Effector memory CD8-positive, alpha-beta T cell (primary cell): ENCODE measurements at places on chromosomes 5 and 9.

GRCh38 chr5:3661755-3662296 lies 66.2 kb downstream of the IRX1 start:
- H3K27me3 ChIP-seq: no peaks in the 10 kb centered on the region
- no peak overlapping the region for H3K4me3 ChIP-seq
- no peak overlapping the region for H3K27ac ChIP-seq
- DNase-seq: no peak

- DNase-seq: no peak
- no peaks in the 10 kb centered on the region for H3K36me3 ChIP-seq
- no peak overlapping the region for H3K27ac ChIP-seq
- H3K27me3 ChIP-seq: no peaks in the 10 kb centered on the region
These were observed 510.9 kb upstream of the ZNF608 start for GRCh38 chr5:125257057-125257972.

DNA sequence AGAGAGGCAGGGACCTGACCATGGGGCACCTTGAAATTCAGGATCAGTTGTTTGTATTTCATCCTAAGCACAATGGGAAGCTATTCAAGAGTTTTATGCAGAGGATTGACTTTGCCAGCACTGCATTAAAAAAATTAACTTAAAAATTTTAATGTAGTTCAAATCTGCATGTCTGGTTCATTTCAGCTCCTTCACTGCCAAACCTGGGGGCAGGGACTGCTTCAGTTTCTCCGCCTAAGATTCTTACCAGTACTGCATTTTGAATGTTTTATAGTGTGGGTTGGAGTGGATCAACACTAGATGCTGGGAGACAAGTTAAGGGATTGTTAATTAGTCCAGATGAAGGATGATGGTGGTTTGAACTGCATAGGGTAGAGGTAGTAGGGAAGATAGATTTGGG lies 15.7 kb upstream of the MSMP start:
- no peak overlapping the region for H3K27ac ChIP-seq
- H3K27me3 ChIP-seq: no peaks in the 10 kb centered on the region
- no peak for DNase-seq
- H3K4me3 ChIP-seq: no peak overlapping the region

DNA sequence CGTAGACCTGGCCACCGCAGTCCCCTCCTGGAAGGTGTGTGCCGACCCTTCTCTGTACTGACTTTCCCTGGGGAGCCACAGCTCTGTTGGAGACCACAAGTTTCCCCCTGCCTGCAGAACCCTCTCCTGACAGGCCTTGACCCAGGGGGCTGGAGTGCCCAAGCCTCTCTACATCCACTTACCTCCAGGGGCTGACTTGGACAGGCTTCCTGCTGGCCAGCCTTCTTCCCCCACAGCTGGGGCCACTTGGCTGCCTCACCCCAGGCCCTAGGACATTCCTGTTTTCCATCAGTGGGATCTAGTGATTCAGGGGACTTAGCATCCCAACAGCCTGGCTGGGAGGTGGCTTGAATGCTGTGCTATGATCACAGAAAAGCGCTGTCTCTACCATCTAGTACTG lies 23.6 kb downstream of the COL15A1 start:
- H3K4me1 ChIP-seq: no peaks in the 10 kb centered on the region
- no peak overlapping the region for H3K4me3 ChIP-seq
- no peak overlapping the region for H3K27ac ChIP-seq
- H3K36me3 ChIP-seq: no peaks in the 10 kb centered on the region
- H3K27me3 ChIP-seq: peaks cover 16% of the 10 kb centered on the region

DNA sequence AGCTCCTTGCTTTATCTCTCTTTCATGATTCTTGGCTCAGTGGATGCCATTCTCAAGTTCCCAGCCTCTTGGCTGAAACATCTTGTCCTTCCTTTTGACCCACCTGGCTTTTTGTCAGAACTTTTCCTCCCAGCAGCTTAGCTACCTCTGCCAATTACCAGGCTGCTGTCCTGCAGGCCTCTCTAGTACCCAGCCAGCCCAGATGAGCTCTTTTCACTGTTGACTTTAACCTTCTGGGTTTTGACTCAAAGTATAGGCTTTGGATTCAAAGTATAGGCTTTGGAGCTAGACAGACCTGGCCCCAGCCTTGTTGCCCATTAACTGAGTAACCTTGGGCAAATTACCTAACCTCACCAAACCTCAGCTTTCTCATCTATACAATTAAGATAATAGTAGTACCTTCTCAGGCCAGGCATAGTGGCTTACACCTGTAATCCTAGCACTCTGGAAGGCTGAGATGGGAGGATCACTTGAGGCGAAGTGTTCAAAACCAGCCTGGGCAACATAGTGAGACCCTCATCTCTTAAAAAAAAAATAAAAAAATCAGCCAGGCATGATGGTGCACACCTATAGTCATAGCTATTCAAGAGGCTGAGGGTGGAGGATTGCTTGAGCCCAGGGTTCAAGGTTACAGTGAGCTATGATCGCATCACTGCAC lies 6.6 kb upstream of the TMEFF1 start:
- peaks cover 11% of the 10 kb centered on the region for H3K27me3 ChIP-seq
- no peak overlapping the region for H3K27ac ChIP-seq
- no peak overlapping the region for H3K4me3 ChIP-seq
- DNase-seq: no peak

- H3K4me3 ChIP-seq: peak overlapping the region; percentile 52
- peaks cover 73% of the 10 kb centered on the region for H3K4me1 ChIP-seq
- H3K36me3 ChIP-seq: peaks cover 46% of the 10 kb centered on the region
- H3K27me3 ChIP-seq: no peaks in the 10 kb centered on the region
These were observed 3.1 kb downstream of the KIF2A start for GRCh38 chr5:62309107-62309506.

- no peak for DNase-seq
- H3K27ac ChIP-seq: no peak overlapping the region
- H3K27me3 ChIP-seq: peaks cover 81% of the 10 kb centered on the region
These were observed 30.4 kb upstream of the DENND1A start for GRCh38 chr9:123960366-123960765.

GRCh38 chr9:89967527-89967926 lies 362.7 kb downstream of the GADD45G start:
- H3K4me3 ChIP-seq: no peak overlapping the region
- DNase-seq: no peak
- no peak overlapping the region for H3K27ac ChIP-seq
- H3K4me1 ChIP-seq: no peaks in the 10 kb centered on the region

DNA sequence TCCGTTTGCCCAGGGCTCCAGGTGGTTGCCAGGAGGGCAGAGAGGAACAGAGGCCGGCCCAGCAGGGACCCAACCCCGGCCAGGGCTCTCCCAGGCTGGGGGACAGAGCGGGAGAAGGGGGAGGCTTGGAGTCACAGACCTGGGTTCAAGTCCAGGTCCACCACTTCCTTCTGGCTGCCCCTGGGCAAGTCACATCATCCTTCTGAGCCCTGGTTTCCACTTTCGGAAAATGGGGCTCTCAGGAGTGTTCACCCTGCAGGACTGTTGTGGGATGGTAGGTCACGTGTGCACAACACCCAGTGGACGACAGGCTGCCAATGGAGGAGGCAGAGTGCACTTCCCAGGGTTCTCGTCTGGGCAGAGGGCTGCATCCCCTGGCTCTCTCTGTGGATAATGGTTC lies 245.4 kb downstream of the PBX3 start:
- no peaks in the 10 kb centered on the region for H3K36me3 ChIP-seq
- peaks cover 6% of the 10 kb centered on the region for H3K27me3 ChIP-seq
- no peak for DNase-seq
- no peak overlapping the region for H3K4me3 ChIP-seq
- no peak overlapping the region for H3K27ac ChIP-seq

DNA sequence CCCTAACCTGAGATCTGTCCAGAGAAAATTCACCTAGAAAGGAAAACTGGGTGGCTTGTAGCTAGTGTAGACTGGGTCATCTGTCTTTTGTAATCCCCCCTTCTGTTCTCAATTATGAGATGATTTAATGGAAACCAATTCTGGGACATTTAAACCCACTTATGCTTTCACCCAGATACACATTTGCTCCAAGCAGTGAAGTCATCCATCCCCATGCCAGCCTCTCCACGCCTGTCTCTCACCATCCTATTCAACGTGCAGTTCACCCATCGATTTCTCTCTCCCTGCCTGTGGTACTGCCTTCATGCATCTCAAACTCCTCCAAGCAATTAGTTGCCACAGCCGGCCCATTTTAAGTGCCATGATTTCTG lies 1.8 kb downstream of the PHF19 start:
- peaks cover 37% of the 10 kb centered on the region for H3K4me1 ChIP-seq
- H3K4me3 ChIP-seq: no peak overlapping the region
- H3K27me3 ChIP-seq: no peaks in the 10 kb centered on the region
- DNase-seq: no peak
- peak overlapping the region; percentile 93 for H3K27ac ChIP-seq
- H3K36me3 ChIP-seq: peaks cover 32% of the 10 kb centered on the region

DNA sequence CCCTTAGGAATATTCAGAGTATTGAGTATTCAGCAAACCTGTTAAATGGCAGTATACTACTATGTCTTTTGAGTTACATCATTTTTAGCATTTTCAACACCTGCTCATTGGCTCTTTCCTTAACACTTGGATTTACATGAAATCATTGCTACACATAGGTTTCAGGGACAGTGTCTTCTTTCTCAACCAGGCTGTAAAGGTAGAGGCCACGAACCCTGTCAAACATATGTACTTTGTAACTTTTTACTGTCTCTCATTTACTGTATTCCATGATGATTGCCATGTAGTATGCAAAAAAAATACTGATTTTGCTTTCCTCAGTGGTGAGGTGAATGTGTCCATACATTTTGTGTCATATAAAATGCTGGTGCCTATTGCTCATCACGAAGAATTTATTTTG lies 264.4 kb downstream of the SLCO4C1 start:
- H3K27me3 ChIP-seq: no peaks in the 10 kb centered on the region
- H3K36me3 ChIP-seq: no peaks in the 10 kb centered on the region
- DNase-seq: no peak
- H3K27ac ChIP-seq: no peak overlapping the region
- no peak overlapping the region for H3K4me3 ChIP-seq

GRCh38 chr5:87120518-87121303 lies 147.0 kb upstream of the RASA1 start:
- DNase-seq: no peak
- peak overlapping the region; percentile 88 for H3K27ac ChIP-seq
- H3K4me3 ChIP-seq: peak overlapping the region; percentile 22
- H3K36me3 ChIP-seq: no peaks in the 10 kb centered on the region

DNA sequence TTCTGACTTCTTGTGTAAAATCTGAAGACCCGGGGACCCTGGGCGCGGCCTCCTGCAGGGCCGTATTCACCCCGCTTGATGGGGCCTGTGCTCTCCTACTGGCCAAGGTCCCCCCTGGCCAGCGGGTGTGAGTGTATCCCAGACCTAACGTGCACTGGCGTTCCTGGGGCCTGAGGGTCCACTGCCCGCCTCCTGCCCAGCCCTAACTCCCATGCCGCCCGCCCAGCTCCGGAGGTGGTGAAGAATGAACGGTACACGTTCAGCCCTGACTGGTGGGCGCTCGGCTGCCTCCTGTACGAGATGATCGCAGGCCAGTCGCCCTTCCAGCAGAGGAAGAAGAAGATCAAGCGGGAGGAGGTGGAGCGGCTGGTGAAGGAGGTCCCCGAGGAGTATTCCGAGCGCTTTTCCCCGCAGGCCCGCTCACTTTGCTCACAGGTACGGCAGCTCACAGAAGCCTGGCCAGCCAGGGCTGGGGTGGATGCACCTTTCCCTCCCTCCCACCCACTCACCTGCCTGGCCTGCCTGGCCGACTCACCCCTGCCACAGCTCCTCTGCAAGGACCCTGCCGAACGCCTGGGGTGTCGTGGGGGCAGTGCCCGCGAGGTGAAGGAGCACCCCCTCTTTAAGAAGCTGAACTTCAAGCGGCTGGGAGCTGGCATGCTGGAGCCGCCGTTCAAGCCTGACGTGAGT lies 9.5 kb downstream of the GRK6 start:
- H3K4me3 ChIP-seq: peak overlapping the region; percentile 22
- H3K36me3 ChIP-seq: peaks cover 95% of the 10 kb centered on the region
- no peak for DNase-seq
- no peaks in the 10 kb centered on the region for H3K27me3 ChIP-seq
- H3K4me1 ChIP-seq: peaks cover 44% of the 10 kb centered on the region

- no peak overlapping the region for H3K27ac ChIP-seq
- no peak overlapping the region for H3K4me3 ChIP-seq
- H3K36me3 ChIP-seq: no peaks in the 10 kb centered on the region
- no peak for DNase-seq
These were observed 374.2 kb upstream of the TYRP1 start for GRCh38 chr9:12318732-12319685.

DNA sequence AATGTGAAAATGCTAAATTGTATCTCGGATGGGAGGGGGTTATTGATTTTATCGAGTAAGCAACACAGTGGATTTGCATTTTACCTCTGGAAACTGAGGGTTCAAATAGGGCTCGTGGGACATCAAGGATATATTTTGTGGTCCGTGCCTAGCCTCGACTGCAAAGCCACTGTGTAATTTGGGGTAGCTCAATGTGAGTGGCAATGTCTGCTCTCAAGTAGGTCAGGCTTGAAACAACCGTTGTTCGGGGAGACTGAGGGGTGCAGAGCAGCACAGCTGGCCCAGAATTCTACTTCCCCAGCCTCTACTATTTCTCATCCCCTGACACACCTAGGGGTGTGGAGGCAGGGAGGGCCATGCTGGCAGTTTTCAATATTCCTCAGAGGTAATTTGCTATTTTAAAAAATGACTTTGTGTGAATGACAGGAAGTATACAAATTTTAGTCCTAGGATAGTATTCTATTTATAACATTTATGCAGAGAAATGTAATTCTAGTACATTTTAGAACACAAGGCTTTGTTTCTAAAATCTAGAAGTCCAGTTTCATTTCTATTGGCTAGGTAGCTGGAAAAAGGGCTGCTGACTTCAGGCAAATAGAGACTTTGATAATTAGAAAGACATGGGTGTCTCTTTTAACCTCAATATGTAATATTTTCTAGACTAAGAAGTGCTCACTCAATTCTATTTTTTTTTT lies 1.4 kb upstream of the DAB2 start:
- H3K27me3 ChIP-seq: peaks cover 23% of the 10 kb centered on the region
- no peak overlapping the region for H3K4me3 ChIP-seq
- H3K4me1 ChIP-seq: peaks cover 4% of the 10 kb centered on the region
- DNase-seq: no peak

- no peak for DNase-seq
- H3K27me3 ChIP-seq: peaks cover 5% of the 10 kb centered on the region
These were observed 36.7 kb downstream of the SLC27A6 start for GRCh38 chr5:129001841-129002526.

GRCh38 chr5:127872494-127872893 lies 169.3 kb downstream of the CCDC192 start:
- no peak for DNase-seq
- peaks cover 11% of the 10 kb centered on the region for H3K27me3 ChIP-seq
- H3K27ac ChIP-seq: no peak overlapping the region
- no peaks in the 10 kb centered on the region for H3K36me3 ChIP-seq
- H3K4me3 ChIP-seq: no peak overlapping the region

GRCh38 chr9:136572003-136572827 lies 26.4 kb upstream of the NOTCH1 start:
- H3K4me3 ChIP-seq: peak overlapping the region; percentile 61
- DNase-seq: peak; percentile 22
- no peaks in the 10 kb centered on the region for H3K27me3 ChIP-seq
- peak overlapping the region; percentile 82 for H3K27ac ChIP-seq
- H3K4me1 ChIP-seq: peaks cover 11% of the 10 kb centered on the region
- no peaks in the 10 kb centered on the region for H3K36me3 ChIP-seq

- no peaks in the 10 kb centered on the region for H3K36me3 ChIP-seq
- H3K4me1 ChIP-seq: no peaks in the 10 kb centered on the region
- no peak overlapping the region for H3K27ac ChIP-seq
- no peaks in the 10 kb centered on the region for H3K27me3 ChIP-seq
- no peak for DNase-seq
These were observed 372.3 kb downstream of the CDH18 start for GRCh38 chr5:19615661-19616060.

- no peaks in the 10 kb centered on the region for H3K4me1 ChIP-seq
- H3K36me3 ChIP-seq: no peaks in the 10 kb centered on the region
- no peak for DNase-seq
- H3K4me3 ChIP-seq: no peak overlapping the region
These were observed 97.0 kb downstream of the MEF2C start for GRCh38 chr5:88785746-88786565.
